Psoas muscle (tissue), 8 donors: ENCODE measurements at places on chromosomes 11 and 22.

DNA sequence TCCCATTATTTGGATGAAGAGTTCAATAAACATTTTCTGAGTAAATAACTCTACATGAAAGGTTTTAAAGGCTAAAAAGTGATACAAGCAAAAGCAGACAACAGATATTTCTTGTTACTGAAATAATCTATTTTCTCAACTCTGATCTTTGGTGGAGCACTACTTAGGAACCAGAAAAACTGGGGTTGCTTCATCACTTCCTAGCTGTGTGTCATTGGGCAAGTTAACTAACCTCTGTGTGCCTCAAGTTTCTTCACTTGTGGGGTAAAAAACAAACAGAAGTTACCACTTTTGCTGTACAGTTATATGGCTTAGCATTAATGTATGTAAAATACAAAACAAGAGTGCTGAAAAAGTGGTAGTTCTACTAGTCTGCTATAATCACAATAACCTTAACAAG is 5.6 kb downstream of the MAPK1 start:
- DNase-seq: no peak

DNA sequence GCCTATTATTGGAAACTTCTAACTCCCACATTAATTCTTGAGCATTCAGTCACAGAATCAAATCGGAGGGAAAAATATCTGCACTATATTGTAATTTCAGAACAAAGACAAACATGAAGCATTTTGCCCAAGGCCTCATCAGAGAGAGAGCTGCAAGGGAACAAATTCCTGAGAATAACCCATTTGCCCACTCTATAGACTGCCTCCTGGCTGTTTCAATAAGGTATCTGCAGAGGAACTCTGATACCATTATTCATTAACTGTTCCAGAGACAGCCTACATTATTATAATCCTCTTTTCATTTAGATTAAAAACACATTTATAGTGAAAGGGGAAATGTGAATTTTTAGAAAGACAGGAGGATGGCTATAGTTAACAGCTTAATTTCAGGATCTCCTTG is 663.9 kb downstream of the DLG2 start:
- DNase-seq: no peak

- no peak for DNase-seq
These were observed 112.7 kb downstream of the SHANK2 start for GRCh38 chr11:71139516-71140205.

GRCh38 chr22:44685384-44686056 is 16.5 kb upstream of the PRR5 start:
- DNase-seq: no peak

DNA sequence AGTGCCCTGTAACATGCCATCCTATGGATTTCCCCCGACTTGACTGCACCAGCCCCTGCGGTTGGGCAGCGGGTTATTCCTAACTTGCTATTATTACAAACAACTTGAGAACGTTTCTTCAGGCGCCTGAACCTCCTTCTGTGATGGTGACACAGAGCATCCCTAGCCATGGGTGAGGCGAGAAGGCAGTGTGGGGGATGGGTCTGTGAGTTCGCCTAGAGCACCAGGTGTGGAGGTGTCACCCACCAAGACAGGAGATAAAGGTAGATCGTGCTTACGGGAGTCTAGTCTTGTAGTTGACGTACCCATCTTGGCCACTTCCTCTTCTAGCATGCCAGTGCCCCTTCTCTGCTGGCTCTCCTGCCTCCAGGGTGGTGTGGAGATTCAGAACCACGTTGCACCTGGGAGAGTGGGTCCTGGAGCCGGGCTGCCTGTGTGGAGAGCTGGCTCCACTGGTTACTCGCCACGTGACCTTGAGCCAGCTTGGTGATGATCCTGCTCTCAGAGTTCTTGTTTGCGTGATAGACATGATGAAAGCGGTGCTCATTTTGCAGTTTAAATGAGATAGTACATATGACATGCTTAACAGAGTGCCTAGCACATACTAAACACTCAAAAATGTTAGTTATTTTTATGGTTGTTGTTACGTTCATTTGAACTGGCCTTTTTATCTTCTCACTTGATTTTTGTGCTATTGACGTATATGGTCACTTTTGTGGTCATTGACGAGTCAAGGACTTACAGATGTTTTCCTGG is 37.8 kb downstream of the TBC1D22A start:
- no peak for DNase-seq

DNA sequence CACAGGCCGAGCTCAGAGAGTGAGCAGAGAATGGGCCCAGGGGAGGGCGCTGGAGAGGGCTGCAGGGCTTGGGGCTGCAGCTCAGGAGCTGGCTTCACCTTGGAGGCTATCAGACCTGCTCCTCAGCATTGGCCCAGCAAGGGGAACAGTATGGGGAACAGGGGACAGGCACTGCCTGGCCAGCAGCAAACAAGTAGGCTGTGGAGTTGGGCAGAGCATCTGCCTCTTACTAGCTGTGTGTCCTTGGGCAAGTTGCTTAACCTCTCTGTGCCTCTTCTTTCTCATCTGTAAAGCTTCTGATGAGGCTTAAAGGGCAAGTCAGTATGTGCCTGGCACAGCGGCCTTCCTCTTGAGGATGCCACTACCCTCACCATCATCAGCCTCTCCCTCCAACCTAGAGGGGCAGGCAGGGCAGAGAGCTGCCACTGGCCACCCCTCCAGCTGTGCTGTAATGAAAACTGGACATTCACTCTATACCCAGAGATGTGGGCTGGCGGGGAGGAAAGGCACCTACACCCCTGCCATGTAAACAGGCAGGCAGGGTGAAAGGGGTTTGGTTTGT is 7.5 kb upstream of the CDKN1C start:
- no peak for DNase-seq

DNA sequence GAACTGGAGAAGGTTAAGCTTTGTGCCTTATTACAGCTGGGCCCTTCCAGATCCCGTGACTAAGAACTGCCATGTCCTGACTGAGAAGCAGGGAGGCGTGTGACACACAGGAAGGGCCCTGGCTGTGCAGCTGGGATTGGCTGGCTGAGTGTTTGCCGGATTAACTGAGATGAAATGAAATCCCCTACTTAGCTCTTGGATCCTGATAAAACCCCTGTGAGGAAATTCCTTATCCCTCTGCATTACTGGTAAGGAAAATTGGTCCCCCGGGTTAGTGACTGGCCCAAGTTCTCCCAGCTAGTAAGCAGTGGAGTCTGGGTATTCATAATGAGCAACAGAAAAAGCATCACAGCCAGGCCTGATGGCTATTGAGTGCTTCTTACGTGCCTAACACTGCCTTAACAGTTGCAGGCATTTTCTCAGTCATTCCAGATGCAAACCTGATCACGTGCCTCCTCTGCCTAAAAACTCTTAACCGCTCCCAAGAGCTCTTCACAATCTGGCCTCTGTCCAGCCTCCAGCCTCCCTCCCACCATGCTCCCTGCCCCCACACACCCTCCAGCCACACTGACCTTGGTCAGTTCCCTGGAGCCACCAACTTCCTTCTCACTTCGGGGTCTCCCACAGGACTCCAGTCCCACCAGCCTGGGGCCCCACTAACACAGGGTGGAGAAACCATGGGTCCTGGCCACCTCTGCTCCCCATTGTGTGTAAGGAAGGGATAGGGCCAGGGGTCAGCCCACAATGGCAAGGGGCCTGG is 37.8 kb downstream of the ARRB1 start:
- peak; percentile 74 for DNase-seq

DNA sequence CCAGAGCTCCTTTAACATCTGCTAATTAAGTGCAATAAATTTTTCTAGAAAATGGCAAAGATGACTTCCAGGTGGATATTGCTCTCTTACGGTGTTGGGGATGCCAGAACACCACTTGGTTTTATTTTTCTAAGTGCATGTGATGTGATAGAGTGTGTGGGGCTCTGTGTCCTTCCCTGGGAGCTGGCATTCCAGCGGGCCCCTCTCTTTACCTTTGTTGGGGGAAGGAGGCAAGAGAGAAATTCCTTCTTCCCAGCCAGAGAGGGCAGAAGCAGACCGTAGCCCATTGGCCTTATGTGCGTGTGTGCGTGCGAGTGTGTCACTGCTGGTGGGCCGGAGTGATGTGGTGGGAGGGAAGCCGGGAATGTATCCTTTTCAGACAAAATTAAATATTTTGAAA is 17.2 kb downstream of the TEF start:
- DNase-seq: no peak

DNA sequence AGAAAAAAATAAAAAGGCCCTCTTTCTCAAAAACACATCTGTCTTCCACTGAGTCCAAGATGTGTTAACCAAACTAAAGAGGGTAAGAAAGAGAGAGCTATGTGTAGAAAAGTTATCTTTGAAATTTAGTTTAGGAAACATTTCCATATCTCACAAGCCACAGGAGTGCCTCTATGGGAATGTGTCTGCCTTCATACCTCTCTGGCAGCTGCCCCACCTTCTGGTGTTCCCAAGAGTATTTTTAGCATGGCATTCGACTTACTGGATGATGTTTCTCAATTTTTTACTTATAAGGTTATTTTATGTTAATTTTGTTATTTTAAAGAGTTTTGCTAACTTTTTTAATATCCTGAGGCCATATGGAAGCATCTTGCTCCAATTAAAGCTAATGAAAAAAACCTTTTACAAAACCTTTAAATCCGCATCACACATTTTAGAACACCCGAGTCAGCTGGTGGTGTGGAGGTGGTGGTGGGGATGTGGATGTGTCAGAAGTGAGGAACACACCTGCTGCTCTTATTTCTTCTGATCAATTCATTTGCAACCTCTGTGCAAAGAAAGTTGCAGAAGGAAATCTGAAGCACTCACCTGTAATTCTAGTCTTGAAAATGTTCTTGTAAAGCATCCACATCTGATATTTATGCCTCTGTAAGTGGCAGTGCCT is 112.2 kb downstream of the NCAM1 start:
- DNase-seq: no peak

- peak; percentile 57 for DNase-seq
These were observed at the start of gene CNIH2 for GRCh38 chr11:66277471-66278362. Gene CNIH2, plus strand, starts transcription at chr11:66278175. Its CDS starts 282 bp downstream, at chr11:66278457.

GRCh38 chr11:127109796-127110480 is 109.4 kb upstream of the KIRREL3 start:
- DNase-seq: no peak

- no peak for DNase-seq
These were observed 7.0 kb downstream of the OVOL1 start for GRCh38 chr11:65793625-65794400.
